ENCODE measurements at places on chromosomes 2 and 18.

GRCh38 chr2:188415754-188416083, 124.0 kb downstream of the GULP1 start:
- DNase-seq: no peak

DNA sequence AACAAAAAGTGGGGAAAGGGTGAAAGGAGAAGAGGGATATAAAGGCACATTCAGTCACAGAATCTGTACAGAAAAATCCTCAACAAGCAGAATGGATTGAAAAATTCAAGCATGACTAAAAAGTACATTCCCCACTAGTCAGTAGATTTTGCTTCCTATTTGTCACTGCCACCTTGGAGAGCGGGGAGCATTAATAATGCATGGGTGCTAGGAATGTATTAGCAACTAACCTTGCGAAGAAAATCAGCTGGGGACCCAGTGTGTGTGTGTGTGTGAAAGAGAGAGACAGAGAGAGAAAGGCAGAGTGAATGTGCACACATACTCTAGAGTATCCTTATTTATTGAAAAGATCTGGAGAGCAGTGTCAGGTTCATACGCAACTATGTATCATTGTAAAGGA, 968.7 kb upstream of the ZEB2 start:
- no peak for DNase-seq

- peak; percentile 75 for DNase-seq
Observed at GRCh38 chr2:234050455-234051135, at the start of gene SPP2. Gene SPP2 (plus strand): TSS chr2:234050702. CDS start chr2:234050787, 85 bp downstream.

- DNase-seq: no peak
Observed at GRCh38 chr2:110819711-110820110, 87.3 kb downstream of the ACOXL start.

- DNase-seq: no peak
Observed at GRCh38 chr18:26516964-26517363, 31.4 kb downstream of the KCTD1 start.

DNA sequence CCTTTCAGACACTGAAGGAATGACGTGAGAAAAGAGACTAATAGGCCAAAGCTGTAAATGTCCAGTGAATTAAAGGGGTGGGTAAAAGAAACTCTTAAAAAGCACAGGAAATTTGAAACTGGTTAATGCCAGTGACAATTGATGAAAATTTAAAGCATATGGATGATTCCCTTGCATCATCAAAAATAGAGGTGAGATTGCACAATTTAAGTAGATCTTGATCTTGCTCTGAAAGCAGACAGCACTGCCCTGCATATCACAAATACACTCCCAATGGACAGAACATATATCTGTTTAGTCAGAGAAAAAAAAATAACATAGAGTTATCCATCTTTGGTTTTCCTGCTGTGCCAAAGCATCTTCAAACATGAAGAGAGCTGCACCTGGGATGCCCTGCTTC, 86.7 kb upstream of the UBE2E3 start:
- no peak for DNase-seq

- DNase-seq: no peak
Observed at GRCh38 chr2:210655229-210655975, 99.0 kb downstream of the CPS1 start.

- no peak for DNase-seq
Observed at GRCh38 chr2:224576088-224576715, 9.0 kb downstream of the CUL3 start.

- no peak for DNase-seq
Observed at GRCh38 chr2:158664987-158665386, 130.1 kb upstream of the DAPL1 start.

GRCh38 chr2:134202371-134202770, 51.5 kb upstream of the MGAT5 start:
- no peak for DNase-seq

- peak; percentile 69 for DNase-seq
Observed at GRCh38 chr2:105746177-105747080, 1.7 kb downstream of the NCK2 start.

GRCh38 chr2:22557406-22557805, 827.6 kb upstream of the KLHL29 start:
- DNase-seq: no peak

DNA sequence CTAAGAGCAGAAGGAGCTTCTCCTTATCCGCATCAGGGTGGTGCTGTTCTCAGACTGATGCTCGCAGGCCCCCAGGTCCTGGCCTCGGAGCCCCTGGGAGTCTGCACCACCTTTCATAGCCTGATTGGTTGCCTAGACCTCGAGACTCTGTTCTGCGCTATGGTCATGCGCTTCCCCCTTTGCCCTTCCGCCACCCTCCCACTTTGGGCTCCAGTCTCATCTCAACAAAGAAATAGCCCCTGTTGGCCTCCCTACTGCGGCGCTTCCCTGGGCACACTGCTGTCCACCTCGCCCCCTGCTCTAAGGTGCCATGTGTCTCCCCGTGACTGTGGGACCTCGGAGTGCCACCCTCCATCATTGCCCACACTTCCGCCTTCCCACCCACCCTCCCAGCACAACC, 102.9 kb upstream of the TWIST2 start:
- no peak for DNase-seq

- no peak for DNase-seq
Observed at GRCh38 chr2:110865188-110865587, 132.8 kb downstream of the ACOXL start.

DNA sequence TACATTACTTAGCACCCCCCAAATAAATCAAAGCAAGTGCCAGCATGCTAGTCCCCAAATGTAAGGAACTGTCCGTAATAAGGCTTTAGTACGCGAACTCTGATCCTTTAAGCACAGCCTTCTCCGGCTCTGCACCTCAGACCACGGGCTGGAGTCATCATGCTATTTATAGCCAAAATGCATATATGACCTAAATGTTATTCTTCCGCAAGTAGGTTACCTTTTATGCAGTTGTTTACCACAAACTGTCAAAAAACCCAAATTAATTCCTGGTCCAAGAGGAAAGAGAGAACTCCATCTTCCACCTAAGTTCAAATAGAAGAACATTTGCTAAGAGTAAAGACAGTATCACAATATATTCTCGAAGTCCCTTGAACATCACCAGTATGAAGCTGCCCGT, 42.7 kb downstream of the ZNF516 start:
- DNase-seq: no peak

DNA sequence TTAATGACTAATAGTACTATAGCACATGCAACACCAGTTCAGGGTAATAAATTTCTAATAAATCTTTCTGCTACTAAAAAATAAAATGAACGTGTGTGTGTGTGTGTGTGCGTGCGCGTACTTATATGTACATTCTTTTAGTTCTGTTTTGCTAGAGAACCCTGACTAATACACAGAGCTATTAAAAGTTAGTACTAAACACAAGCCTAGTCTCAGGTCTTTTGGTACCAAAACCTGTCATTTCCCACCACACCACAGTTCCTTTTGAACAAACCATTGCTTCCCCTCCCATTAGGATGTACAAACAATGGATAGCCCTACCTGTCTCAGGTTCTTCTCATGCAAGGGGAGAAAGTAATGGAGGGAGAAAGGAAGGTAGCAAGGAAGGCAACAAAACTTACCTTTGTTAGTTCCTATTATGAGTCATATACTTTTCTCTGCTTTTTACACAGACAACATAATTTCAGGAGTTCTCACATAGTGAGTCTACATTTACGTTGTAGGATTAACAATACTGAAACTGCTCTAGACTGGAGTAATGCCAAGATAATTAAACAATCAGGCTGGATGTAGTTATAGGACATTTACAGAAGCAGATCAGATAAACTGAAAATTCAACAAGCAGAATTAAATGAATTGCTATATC, 427.2 kb downstream of the KCNJ3 start:
- DNase-seq: no peak

DNA sequence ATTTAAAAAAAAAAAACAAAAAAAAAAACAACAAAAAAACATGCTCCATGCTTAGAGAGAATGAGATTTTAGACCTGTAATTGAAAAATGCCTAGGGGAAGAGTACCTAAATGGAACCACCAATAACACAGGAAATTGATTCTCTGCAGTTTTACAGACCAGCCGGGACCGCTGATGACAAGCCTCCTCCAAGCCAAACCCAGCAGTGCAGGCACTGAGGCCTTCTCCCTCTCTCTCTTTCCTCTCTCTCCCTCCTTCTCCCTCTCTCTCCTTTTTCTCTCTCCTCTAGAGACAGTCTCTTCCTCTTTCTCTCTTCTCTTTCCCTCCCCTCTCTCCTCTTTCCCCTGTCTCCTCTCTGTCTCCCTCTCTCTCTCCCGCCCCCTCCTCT, 228.8 kb upstream of the COPS8 start:
- no peak for DNase-seq

GRCh38 chr18:13617826-13618515, 108.4 kb downstream of the FAM210A start:
- no peak for DNase-seq

- DNase-seq: no peak
Observed at GRCh38 chr2:26139269-26140183, 33.4 kb upstream of the GAREM2 start.

DNA sequence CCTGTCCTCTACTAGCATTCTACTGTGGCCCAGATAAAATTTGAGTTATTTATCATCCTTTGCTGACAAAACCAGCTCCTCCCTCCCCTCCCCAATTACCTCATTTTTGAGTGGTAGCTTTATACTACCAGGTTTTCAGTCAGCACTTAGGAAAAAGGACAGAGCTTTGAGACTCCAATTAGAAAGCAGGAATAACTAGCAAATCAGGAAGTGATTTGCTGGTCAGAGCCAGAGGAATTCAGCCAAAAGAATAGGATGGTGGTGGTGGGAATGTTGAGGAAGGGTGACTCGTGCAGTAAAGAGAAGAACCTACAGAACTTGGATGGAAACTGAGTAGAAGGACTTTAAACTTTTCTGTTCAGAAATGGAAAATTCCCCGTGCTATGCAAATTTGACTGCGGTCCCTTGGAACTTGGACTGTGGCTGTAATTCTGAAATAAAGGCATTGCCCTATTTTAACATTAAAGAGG, 3.7 kb downstream of the MYL12B start:
- DNase-seq: no peak

GRCh38 chr18:58208207-58208932, 164.3 kb downstream of the NEDD4L start:
- no peak for DNase-seq

DNA sequence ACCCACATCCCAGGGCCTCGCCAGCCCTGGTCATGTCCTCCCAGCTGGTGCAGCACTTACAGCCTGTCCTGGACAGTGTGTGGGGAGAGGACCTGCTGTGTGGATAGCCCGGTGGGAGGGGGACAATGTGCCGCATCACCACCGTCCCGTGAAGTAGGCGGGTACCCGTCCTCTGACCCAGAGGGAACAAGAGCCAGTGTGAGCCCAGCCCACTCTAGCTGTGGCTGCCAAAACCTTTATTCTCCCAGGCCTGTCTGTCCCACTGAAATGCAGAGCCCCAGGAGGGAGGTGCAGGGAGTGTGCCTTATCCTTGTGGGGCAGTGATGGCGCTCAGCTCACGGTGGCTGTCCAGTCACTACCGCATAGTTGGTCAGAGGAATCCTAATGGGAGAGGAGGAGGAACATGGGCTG, 1.7 kb downstream of the TRAF3IP1 start:
- DNase-seq: no peak

DNA sequence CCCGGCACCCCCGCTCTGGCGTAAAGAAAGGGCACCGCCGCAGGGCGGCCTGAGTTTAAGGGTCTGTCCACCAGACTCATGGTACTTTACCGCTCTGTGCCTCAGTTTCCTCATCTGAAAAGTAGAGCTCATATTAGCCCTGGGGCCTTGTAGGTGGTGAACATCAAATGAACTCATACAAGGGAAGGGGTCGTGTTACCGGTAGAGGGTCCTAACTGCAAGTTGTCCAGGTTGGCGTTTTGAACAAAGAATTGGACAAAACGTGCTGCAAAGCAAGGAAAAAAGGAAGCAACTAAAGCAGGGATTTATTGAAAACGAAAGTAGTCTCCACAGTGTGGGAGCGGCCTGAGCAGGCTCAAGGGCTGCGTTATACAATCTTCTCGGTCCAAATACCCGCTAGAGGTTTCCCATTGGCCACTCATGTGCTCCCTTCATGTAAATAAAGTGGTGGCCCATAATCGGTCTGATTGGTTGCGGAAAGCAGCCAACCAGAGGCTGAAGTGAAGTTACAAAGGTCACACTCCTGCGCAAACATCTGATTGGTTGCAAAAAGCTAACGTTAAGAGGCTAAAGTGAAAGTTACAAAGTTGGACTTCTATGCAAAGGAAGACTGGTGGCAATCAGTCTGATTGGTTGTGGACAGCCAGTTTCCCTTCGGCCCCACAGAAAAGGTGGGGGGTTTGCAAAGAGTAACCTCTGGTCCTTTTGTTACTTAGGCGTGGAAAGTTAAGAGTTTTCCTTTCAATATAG, 80.7 kb upstream of the LDLRAD4 start:
- DNase-seq: peak; percentile 94

DNA sequence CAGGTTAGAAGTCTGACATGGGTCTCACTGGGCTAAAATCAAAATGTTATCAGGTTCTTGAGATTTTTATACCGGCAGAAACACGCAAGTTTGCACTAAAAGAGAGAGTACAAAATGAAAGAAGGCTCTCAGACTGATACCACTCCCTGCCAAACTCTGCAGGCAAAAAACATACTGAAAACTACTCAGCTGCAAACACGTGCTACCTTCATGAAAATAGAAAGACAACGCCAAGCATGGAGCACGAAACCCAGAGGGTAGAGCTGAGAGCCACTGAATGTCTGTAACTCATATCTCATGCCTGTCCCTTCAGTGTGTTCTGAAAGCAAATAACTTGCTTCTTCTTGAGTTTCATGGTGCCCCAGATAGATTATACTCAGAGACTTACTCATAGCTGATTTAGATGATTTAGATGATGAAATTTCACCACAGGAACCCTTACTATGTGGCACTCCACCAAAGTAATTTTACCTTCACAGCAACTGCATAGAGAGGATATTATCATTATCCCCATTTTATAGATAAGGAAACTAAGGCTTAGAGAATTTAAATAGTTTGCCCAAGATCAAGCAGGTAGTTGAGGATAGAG, 313.0 kb upstream of the SLC39A10 start:
- no peak for DNase-seq

DNA sequence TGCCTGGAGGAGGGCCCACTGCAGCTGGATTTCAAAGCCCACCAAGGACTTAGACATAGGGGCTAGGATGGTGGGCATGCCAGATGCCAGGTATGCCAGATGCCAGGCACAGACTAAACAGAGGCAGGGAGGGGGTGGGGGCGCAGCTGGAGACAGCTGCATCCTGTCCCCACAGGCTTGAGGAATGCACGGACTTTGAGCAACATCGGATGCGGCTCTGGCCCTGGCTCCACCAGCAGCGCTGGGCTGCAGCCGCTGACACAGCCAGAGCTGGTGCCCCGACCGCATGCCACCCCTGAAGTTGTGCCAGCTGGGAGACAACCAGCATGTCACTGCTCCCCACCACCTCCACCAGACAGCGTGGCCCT, 39.5 kb downstream of the AQP12A start:
- DNase-seq: no peak

GRCh38 chr2:46804794-46805193, 110.8 kb downstream of the MCFD2 start:
- no peak for DNase-seq
